Stimulated activated CD4-positive, alpha-beta T cell treated with anti-CD3 and anti-CD28 coated beads, TNF-alpha, amount 100 ng/mL, for 1 hour (primary cell): ENCODE measurements at places on chromosomes 2 and 18.

GRCh38 chr2:65018141-65018582 lies 29.0 kb downstream of the SLC1A4 start:
- no peak for DNase-seq

DNA sequence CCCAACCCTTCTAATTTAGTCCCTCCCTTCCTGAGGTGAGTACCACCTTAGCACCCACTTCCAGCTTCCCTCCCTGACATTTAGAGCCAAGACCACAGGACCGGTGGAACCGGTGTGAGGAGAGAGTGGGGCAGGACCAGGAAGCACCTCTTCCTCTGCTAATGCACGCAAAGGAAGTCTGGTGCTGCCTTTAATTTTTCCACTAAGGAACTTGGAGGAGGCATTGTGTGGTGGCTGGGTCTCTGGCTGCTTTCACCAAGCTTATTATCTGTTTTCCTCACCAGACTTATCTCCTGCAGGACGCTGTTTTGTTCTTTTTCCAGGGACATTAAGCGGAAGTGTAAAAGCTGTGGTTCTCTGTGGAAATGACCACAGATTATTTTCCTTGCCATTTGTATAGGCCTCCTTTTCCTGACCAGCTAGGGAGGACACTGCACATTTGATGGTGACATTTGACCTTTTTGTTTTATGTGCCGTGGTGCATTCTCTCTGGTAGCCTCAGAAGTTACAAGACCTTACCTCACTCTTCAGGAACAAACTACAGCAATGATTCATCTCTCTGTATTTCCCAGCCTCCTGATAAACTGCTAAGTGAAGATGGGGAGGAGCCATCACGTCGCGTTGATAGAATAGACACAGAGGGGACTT lies 39.8 kb upstream of the SPTBN1 start:
- DNase-seq: no peak

DNA sequence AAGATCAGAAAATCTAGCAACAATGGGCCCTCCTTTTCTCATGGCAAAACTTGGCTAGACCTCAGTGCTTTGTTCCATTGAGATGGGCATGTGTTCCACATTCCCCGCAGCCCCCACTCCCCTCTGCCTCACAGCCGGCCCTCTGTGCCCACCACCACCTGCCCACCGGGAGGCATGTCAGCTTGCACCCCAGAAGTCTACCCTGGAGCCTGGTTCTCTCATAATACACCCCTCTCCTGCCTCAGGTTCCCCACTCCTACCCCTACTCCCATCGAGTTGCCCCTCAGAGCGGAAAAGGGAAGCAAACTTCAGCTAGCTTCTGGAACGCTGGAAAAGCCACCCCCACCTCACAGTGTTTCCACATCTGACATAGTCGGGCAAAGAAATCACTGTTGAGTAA lies 219.0 kb downstream of the ANAPC1 start:
- DNase-seq: no peak

- DNase-seq: no peak
Measured at GRCh38 chr18:50644807-50645206, 84.9 kb downstream of the MAPK4 start.

GRCh38 chr18:57780318-57780705 lies 22.8 kb downstream of the ATP8B1 start:
- no peak for DNase-seq

- no peak for DNase-seq
Measured at GRCh38 chr2:95346231-95346737, 49.1 kb downstream of the KCNIP3 start.

DNA sequence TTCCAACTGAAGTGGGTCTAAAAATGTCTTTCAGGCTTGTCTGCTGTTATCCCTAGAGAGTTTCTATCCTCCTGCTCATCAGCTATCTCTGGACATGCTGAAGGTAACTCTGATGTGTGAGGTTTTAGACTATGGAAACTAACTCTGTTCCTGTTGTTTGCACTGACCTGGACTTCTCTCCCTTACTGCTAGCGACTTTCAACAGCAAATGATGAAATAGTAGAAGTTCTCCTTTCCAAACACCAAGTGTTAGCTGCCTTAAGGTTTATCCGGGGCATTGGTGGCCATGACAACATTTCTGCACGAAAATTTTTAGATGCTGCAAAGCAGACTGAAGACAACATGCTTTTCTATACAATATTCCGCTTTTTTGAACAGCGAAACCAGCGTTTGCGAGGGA lies 26.9 kb downstream of the RMC1 start:
- DNase-seq: no peak

DNA sequence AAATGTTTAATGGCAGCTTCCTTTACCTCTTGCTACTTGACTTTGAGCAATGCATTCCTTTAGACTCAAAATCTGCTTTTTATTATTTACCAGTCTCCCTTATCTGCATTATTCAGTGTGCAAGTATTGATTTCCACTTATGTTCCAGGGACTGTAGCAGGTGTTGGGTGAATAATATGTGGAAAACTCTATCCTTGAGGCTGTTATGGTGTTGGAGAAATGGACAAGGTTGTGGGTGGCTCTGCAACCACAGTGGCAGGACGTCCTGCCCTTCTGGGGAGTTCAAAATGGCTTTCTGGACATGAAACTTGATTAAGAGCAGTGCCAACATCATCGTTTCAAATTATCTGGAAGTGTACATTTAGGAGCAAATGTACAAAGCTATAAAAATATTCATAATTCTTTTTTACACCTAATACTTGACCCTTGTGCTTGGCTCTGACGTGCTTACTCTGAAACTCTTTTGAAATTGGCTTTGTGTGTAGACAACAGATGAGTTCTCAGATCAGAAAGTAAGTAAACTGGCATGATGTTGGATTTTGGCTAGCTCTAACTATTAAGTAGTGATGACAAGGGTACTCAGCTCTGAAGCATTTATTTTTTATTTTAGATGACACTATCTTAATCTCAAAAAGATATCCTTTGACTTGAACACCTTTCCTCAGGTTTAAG lies 766.2 kb downstream of the DPP10 start:
- DNase-seq: no peak

- no peak for DNase-seq
Measured at GRCh38 chr2:190677255-190677654, 28.4 kb downstream of the NAB1 start.

- no peak for DNase-seq
Measured at GRCh38 chr2:215866606-215867005, 146.7 kb downstream of the MREG start.

DNA sequence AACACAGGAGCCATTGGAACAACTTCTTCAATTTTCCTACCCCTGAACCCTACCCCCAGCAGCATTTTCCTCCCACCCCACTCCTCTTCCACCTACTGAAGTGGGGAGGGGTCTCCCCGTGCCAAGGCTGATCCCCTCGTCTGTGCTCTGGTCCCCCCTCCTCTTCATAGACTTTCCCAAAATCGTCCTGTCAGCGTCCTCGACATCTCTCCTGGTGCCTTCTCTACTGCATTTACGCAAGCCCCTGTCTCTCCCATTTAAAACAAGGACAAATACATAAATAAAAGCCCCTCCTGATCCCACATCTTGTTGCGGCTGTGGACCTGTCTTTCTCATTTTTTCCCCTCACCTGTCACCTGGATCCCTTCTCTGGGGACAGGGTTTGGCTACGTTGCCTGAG lies 42.2 kb downstream of the EMX1 start:
- DNase-seq: no peak

GRCh38 chr2:7738596-7738995 lies 821.4 kb downstream of the RNF144A start:
- DNase-seq: no peak

- no peak for DNase-seq
Measured at GRCh38 chr2:184091456-184091855, 506.9 kb upstream of the ZNF804A start.

- no peak for DNase-seq
Measured at GRCh38 chr2:69163556-69163955, 150.6 kb downstream of the ANTXR1 start.

GRCh38 chr2:36376319-36376765 lies 20.8 kb downstream of the CRIM1 start:
- no peak for DNase-seq

DNA sequence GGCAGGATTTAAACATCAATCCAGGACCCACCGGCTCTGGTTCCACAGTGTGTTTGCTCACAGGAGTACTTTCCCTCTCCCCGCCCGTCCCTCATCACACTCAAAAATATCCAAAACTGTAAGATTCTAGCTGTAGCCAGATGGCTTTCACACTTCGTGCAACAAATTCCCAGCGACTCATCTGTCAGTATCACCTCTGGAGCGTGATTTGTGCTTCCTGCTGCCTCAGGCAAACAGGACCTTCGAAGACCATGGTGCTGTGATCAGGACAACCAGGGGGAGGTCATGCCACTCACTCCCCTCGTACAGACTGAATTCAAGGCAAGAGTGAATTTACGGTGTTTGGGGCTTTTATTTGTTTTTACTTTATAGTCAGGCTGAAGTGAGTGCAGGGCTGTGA lies 154.5 kb upstream of the PID1 start:
- DNase-seq: no peak

DNA sequence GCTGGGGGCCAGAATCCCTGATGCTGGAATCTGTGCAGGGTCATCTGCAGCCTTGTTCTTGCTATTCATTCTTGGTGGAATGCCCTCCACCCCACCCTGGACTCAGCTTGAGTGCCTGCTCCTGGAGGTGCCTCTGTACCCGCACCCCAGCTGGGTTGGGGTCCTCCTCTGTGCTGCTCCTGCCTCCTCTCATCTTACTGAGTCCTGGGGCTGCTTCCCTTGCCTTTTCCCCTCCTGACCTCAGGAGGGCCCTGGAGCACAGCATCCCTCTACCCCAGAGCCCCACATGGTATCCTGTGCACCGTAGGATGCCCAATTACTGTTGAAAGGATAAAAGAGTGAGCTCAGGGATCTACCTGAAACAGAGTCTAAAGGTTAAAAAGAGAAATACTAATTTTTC lies 81.6 kb downstream of the CIB4 start:
- no peak for DNase-seq

GRCh38 chr2:129797489-129798300 lies 181.8 kb upstream of the RAB6C start:
- no peak for DNase-seq

DNA sequence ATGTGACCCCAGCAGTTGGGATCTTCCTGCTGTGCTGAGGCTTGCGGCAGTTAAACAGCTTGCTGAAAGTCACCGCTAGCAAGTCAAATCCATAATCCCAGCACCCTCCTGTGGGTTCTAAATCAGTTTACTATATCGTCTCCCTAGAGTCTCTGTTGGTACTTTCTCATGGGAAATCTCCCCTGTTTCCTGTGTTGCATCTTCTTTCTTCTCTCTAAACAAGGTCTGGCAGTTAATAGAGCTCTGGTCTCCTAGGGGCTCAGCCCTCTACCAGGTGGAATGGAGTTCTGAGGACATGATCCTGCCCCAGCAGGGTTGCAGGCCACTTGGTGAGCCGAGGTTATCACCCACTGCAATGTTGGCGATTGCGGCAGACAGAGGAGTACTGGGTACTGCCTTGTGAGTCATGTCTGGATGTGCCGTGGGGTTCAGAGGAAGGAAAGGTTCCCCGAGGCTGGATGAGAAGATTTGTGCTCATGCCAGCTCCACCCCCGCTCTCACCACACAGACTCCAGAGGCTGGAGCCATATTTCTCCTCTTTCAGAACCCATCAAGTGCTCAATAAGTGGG lies 59.4 kb upstream of the SIX2 start:
- no peak for DNase-seq

GRCh38 chr18:62347089-62347506 lies 22.0 kb downstream of the TNFRSF11A start:
- no peak for DNase-seq

- DNase-seq: no peak
Measured at GRCh38 chr18:54173980-54174630, 50.4 kb downstream of the MBD2 start.

DNA sequence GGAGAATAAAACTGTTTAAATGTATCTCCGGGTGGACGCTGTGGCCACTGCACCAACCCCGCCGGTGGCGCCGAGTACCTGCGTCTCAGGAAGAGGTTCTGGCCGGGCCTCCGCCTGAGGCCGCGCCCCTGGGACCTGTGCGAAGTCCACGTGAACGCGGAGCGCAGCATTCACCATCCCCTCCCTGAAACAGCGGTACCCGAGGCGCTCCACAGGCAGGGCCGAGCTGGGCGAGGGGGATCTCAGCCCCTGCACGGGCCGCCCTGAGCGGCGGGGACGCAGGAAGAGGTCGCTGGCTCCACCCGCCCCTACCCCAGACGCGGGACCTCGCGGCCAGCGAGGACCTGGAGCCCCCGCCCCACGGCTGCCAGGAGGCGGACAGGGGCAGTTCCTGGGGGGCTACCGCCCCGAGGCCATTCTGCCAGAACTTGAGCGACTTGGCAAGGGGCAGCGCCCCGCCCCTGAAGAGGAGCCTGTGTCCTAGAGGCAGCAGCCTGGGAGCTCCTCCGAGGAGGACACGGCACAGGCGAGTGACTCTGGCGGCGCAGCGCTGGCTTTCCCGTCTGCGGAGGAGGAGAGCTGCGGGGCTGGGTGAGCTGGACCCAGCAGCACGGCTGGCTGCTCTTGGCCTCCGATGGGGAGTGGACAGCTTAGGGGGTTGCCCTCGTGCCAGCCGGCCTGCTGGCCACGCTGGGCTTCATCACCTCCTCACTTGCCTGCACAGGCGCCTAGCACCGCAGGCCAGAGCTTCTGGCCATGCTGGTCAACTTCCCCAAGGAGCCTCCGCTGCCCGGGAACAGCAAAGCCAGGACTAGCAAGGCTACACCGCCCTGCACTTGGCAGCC lies 9.7 kb upstream of the TEKT4 start:
- no peak for DNase-seq

- no peak for DNase-seq
Measured at GRCh38 chr2:12824778-12825379, 108.1 kb downstream of the TRIB2 start.

DNA sequence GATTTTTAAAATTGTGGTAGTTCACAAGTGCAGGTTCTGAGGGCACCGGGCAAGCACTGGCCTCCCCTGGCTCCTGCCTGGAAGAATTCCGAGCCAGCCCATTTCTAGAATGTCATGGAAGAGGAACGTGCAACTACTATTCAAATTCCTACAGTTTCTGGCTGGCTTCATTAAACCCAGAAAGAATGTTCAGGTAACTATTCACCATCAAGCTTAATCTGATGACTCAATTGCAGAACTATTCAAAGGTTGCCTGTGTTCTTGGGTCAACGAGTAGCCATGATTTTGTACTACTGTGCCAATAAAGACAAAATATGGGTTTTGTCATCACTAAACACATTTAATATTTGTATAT lies 14.3 kb upstream of the MFF start:
- no peak for DNase-seq

GRCh38 chr2:240460781-240461431 lies 25.4 kb downstream of the GPC1 start:
- DNase-seq: no peak

DNA sequence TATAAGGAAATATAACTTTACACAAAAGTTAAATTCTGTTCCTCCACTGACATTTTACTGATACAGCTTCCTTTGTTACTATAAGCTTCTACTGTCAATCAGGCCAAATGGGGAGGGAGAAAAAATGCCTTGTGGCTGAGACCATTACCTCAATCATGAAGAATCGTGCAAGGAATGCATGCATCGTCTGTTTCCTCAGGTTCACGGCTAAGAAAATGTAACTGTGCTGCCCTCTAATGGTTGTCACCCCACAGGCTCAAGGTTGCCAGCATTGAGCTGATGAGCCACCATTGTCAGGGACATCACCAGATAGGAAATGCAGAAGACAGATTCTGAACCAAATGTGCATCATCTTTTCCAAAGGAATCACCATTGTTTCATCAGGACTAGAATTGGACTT lies 426.9 kb downstream of the CDH2 start:
- no peak for DNase-seq
